Retinal pigment epithelial cell (primary cell): ENCODE measurements at places on chromosomes 4 and X.

- DNase-seq: no peak
Measured at GRCh38 chr4:123217664-123218063, 178.9 kb upstream of the SPRY1 start.

DNA sequence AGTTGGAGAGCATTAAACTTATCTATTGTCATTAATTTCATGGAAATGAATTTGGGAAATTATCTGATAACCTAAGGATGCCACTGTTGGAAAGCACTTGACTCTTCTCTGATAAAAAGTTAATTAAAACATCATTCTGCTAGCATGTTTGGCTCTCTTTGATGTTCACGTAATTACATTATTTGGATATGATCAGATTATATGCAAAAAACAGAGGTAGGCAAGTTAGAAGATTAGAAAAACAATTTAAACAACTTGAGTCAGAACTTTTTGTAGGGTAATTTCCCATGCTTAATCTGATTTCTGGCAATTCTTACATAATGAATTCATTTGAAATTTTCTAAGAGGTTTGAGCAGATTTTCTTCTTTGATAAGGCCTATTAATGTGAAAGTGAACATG, 882.9 kb downstream of the TRAM1L1 start:
- no peak for DNase-seq

DNA sequence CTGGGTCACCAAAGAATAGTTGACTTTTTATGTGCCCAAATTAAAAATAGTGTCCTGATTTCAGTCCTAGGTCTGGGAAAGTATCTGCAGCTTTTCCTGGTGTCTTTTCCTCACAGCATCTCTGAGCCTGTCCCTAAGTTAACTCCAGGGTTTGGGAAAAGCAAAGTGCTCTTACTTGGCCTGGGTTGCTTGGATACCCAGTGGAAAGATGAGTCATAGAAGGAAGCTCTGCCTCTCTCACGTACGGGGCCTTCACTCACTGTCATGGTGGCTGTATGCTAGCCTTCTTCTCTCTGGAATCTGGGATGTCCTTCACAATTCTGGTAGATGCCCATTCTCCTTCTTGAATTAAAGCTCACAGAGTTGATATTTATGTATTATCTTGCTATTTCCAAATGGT, 607.3 kb downstream of the ANKRD50 start:
- DNase-seq: no peak

DNA sequence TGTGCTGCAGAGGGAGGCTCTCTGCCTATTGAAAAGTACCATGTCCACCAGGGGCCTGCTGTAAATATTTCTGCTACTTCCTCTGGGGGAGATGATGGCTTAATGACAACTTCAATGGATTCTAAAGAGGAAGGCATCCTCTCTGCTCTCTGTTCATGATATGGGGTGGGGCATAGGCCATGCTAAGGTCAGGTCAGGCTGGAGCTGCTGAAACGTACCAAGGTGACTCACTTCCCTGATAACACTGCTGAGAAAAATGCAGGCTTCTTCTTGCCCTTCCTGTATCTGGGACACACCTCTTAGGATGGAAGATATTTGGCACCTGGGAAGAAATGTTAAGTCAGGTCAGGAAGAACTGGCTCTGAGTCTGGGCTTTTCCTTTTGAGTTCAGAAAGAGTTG, 31.5 kb downstream of the HS3ST1 start:
- no peak for DNase-seq

- no peak for DNase-seq
Measured at GRCh38 chr4:78310740-78311115, 240.8 kb upstream of the ANXA3 start.

DNA sequence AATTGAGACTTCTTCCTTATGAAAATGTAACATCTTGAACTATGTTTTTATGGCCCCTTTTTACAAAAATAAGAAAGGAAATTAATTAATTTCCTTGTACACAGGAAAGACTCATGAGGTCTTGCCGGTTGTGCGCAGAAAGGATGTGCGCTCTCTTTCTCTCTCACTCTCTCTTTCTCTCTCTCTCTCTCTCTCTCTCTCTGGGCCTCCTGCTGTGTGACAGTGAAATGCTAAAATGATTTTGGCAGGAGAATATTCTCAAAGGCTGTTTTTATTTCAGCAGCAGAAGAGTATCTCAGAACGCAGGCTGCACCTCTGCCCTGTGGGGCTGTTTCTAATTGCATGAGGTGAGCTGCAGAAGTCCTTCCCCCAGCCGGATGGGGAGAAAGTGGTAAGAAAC, 349.0 kb downstream of the MID1IP1 start:
- DNase-seq: no peak

GRCh38 chr4:142549248-142549647, 296.9 kb downstream of the INPP4B start:
- no peak for DNase-seq
